ENCODE measurements at places on chromosomes 12 and 14. TPM values are rescaled to one million over a fixed set of nuclear protein-coding genes. Genes with fewer than 3 reads are reported as not detected.

The ERP27 gene
- 0.37 TPM for total RNA-seq

DNA sequence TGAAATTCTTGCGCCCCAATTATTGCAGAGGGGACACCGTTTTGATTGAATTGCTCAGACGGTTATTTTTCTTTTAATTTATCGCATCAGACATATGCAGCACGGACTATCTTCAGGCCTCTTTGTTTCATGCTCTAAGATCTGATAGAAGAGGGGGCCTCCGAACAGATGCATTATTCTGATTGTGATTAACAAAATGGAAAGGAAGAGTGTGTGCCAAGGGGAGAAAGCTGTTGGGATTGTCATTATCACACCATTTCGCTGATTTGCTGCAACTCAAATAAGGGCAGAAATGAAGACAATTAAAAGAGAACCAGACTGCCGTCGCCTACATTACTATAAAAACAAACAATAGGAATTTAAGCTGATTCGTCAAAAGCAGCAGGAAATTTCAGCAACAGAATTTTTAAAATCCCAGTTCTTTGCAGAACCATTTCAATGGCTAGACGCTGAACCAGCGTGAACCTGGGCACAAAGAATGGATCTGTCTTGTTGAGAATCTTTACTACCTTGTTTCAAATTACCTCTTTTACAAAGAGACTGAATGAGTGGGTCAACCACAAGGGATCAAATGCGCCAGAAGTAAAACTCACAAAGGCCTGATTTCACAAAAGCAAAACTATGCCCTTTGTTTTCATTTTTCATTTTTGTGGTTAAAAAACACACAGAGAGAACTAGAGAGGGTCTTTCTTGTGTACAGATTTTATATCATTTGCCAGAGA is 30.6 kb downstream of the TMEM132D start:
- DNase-seq: no peak

GRCh38 chr14:31403707-31404106 is 16.6 kb downstream of the HEATR5A start:
- DNase-seq: no peak

GRCh38 chr14:33052943-33053342 is 114.3 kb downstream of the NPAS3 start:
- DNase-seq: no peak

- DNase-seq: no peak
Observed at GRCh38 chr12:12446786-12447185, 89.9 kb downstream of the BORCS5 start.

DNA sequence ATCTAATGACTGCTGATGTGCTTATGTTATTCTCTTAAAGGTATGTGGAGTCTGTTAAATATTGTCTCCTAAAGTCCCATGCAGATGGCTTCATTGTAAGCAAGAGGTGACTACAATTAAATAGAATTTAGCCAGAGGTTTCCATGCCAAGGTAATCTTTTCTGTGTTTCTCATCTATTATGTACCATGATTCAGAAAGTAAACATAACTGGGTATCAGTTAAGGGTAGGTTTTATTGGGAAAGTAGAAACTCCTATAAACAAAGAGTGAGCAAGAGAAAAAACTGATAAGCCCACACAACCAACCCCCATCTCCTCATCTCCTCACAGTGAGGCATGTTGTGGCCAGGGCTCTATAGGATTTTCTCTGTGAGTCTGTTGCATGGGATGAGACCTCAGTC is 611.7 kb downstream of the SNAPC1 start:
- DNase-seq: no peak

DNA sequence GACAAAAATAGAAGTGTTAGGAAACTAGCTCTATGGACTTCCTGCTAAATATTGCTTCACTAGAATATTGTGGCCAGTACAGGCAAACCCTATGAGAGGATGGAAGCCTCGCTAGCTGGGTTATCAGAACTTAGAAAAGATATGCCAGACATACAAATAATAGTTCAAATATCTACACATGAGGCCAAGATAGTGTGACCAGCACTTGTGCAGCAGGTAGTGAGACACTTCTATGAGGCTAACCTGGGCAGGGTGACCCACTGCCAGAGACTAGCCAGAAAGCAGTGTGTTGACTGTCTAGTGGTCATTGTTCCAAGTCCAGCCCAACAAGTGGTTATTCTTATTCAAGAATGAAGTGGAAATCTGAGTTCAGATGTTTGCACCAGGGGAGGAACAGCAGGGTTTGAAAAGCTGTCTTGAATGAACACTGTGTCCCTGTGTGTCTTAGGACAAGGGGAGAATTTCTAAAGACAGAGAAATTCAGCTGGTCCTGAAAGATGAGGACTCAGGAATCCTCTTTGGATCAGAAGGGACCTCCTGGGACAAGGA is 16.3 kb downstream of the TSPAN8 start:
- DNase-seq: no peak

GRCh38 chr14:61832783-61833182 is 70.6 kb downstream of the SNAPC1 start:
- no peak for DNase-seq

The SMIM10L1 gene
- total RNA-seq: 6.7 TPM

GRCh38 chr12:26188127-26188526 is 7.2 kb upstream of the SSPN start:
- no peak for DNase-seq

DNA sequence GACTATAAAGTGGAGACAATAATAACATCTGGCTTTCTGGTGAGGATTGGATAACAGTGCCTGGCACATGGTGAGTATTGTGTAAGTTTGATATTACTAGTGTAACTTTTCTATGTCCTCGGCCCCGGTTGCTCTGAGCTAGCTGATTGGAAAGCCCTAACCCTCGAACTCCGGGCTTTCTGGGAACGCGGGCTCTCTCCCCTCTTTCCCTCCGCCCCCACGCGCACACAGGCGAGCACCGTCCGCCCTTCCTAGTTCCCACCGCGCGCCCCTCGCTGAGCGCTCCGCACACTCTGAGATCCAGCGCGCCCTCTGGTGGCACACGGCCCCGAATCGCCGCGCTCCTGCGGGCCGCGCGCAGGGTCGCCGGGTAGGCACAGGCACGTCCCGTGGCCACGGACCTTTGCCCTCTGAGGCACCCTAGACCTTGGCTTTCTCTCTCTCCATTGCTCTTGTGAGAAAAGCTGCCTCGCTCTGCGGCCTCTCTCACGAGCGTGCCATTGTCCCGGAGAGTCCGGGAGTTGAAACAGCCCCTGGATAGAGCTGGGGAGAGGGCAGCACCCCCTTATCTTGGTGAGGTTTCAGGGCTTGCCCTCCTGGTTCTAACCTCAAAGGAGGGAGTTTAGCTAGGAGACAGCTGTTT is 23.2 kb upstream of the ESRRB start:
- no peak for DNase-seq

The CSRP2 gene
- total RNA-seq: 0.43 TPM

The PRB2 gene
- total RNA-seq: 0.76 TPM

DNA sequence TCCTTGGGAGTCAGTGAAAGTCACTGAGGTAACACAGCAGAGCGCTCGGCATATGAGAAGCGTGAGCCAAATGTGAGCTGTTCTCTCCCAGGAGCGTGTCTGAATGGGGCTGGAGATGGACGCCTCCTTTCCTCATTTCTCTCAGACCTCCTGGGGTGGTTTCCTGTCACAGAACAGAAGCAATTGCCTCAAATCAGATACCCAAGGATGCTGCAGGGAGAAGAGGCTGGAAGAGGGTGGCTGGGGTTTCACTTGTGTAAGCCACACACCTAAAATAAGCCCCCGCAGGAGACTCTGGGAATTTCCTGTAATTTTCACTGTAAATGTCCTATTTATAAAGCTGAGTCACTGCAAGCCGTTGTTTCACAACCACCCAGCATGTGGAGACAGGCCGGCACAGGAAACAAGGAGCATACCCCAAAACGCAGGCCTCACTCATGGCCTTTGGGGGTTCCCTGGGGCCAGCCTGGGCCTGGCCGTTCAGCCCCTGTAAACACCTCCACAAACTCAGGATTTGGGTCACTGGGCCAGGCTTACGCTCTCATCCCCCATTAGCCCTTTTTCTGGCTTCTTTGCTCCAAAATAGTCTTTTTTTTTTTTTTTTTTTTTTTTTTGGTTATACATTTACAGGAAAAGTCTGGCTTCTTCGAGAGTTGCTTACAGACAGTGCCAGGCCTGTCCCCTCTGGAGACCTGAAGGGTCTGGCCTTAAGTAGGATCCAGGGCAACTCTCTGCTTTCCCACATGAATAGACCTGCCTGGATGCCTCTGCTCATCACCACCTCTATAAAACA is 55.3 kb downstream of the VCPKMT start:
- peak; percentile 25 for DNase-seq

- DNase-seq: peak; percentile 37
Observed at GRCh38 chr12:32754111-32754510, 1.6 kb downstream of the YARS2 start.

DNA sequence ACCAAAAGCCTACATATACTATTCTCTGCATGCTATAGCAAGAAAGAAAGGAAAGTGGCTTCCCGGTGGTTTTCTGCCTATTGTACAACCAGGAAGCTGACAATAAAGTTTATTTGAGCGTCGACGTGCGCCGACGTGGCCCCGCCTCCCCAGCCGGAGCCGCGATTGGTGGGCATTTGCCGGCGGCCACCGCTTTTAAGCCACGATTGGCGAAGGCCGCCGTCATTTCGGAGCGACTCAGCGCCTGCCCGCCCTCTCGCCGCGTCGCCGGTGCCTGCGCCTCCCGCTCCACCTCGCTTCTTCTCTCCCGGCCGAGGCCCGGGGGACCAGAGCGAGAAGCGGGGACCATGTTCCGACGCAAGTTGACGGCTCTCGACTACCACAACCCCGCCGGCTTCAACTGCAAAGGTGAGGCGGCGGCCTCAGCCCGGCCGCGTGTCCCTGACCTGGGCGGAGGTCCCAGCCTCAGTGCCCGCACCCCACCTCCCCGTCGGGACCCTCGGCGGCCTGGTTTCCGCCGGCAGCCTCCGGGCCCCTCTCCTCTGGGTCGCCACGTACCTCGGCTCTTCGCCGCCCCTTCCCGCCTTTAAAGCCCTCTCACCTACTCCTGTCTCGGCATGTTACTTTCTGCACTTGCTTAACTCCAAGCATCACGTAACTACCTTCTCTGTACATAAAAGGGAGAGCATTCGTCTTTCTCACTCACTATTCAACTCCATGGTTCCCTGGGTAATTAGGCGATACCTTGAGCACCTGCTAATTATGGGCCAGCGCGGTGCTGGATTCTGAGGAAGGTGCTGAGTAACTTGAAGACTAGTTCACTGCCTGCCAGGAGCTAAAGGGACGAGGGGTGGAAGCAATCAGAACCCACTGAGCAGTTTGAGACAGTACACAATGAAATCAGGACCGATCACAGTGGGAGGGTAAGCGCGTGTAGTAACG is at the start of gene RTRAF:
Gene RTRAF, plus strand, starts transcription at position 254 of the 942 bp plus-strand sequence. Its CDS starts 94 bp downstream, at position 348.
- peak; percentile 78 for DNase-seq

DNA sequence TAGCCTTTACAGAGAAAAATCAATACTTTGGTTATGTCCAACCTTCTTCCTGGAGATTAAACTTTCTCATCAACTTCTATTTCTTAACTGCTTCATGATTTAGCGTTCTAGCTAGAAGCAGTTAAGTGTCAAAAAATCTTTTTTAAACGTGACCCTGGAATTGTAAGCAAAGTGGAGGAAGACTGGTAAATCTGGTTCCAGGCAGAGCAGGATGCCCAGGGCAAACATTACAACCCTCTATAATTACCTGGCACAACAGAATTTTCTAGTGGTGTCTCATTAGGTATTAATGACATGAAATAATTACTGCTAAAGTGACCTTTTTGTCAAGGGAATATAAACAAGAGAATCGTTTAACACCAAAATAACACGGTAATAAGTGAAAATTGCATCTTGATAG is 320.8 kb downstream of the MED13L start:
- no peak for DNase-seq

GRCh38 chr14:51168215-51168613 is 71.8 kb upstream of the TMX1 start:
- no peak for DNase-seq

DNA sequence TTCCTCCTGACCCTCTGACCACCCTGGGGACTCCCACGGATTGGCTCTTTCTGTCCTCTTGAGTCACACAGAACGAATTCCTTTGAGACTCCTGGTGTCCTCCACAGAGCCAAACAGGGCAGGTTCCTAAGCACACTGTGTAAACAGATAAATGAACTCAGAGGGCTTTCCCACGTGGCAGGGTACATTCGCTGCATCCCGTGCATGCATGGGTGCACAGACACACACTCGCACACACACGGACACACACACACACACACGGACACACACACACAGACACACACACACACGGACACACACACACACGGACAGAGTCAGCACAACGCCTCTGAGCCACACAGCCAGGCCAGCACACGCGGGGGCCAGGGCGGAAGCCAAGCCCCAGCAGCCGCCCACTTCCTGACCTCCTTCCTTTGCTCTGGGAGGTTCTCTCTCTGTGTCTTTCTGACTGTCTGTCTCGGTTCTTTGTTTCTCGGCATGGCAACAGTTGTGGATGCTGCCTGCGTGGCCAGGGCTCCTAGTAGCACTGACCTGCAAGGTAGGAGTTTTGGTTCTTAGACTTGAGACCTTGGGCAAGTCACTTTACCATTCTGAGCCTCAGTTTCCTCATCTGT is 706 bp downstream of the CRACR2A start:
- peak; percentile 70 for DNase-seq

- no peak for DNase-seq
Observed at GRCh38 chr14:73937012-73937411, 12.9 kb downstream of the FAM161B start.

- no peak for DNase-seq
Observed at GRCh38 chr14:22555384-22556011, 33.5 kb downstream of the DAD1 start.

GRCh38 chr12:100398307-100398706 is 41.4 kb downstream of the SLC17A8 start:
- DNase-seq: no peak

GRCh38 chr14:89409961-89410360 is 7.1 kb downstream of the FOXN3 start:
- no peak for DNase-seq

GRCh38 chr14:50520947-50521815 is 11.2 kb downstream of the MAP4K5 start:
- peak; percentile 33 for DNase-seq

DNA sequence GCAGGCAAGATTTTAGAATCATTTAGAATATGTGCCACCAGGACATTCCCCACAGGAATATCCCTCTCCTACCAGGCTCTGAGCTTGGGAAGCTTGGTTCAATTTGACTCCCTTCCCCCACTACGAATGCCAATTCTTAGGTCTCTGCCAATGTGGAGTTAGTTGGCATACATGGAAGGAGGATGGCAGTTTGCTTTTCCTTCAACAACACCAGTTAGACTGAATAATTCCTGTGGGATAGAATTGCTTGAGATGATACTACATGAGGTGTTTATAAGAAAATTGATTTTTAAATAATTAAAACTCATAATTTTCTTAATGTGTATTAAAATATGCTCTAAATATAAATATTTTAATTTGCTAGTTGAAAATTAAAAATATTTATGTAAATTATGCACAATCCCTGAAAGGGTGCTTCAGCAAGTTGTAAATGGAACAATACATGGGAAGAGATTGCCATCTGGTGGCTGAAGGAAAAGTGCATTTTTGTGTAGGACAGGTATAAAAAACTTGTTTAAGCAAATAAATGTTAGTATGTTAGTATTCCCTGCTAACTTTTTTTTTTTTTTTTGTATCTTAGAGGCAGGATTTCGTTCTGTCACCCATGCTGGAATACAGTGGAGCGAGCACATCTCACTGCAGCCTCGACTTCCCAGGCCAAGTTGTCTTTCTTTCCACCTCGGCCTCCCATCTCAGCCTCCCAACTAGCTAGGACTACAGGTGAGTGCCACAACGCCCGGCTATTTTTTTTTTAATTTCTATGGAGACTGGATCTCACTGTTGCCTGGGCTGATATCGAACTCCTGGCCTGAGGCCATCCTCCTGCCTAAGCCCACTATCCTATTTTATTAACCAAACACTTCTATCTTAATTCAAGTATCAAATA is 25.8 kb upstream of the STRAP start:
- DNase-seq: peak; percentile 89
